Aorta (tissue), 5 donors: ENCODE measurements at places on chromosomes 2 and 18. TPM values are rescaled to one million over a fixed set of nuclear protein-coding genes. Genes with fewer than 3 reads are reported as not detected.

DNA sequence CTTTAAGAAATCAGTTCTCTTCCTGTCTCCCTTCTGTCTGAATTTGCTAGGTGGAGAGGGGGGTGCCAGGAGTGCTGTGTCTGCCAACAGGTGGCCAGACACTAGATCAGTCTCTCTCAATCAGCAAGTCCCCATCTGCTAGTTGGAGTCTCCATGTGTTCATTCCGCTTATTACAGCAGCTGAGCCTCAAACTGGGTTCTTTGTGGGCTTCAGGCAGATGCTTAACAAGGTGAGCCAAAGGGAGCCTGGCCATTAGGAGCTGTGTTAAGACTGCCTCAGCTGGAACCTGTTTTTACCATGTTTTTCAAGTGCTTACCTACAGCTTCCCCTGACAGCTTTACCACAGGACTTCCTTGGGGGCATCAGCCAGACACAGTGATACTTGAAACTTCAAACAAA lies 401.9 kb downstream of the LRP1B start:
- no peak for DNase-seq

DNA sequence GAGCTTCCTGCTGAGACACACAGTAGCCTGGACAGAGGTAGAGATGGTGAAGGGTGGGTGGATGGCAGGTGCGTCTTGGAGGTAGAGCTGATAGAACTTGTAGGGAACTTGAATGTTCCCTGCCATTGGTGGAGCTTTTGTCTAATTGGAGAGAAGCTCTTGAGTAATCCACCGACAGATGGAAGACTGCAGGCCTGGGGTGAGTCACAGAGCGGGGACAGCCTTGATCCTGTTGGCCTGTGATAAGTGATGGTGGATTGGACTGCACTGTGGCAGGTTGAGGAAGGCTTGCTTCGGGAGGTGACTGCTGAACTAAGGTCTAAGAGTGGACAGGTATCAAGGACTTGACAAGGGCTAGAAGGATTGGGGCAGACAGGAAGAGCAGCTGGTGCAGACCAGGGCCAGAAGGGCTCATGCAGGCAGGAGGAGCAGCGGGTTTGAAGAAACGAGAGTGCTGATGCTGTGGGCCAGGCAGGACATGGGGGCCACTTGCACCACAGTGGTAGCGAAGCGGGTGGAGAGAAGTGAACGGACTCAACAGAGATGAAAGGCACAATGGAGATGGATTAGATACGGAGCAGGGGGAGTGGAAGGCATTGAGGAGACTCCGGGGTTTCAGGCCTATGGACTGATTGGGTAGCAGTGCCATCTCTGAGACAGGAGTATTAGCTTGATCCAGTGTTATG lies 16.3 kb downstream of the CABLES1 start:
- DNase-seq, result no peak

- no peak for DNase-seq
These were observed 38.5 kb downstream of the TRAF3IP1 start for GRCh38 chr2:238358769-238359168.

DNA sequence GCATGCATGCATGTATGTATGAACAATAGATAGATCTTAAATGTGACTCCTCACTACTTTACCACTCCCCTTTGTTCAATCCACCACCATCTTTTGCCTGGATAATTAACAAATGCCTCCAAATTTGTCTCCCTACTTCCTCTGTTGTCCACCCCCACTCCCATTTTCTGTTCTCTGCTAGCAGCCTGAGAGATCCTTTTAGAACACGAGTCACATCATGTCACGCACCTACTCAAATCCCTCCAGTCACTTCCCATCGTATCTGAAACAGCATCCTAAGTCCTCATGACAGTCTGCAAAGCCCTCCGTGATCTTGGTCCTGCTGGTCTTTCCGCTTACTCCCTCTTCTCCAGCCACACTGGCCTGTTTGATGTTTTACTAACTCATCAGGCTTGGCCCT lies 527.3 kb downstream of the EPHA4 start:
- DNase-seq, result no peak

Gene ASAP2
- total RNA-seq, result 72.4 TPM

DNA sequence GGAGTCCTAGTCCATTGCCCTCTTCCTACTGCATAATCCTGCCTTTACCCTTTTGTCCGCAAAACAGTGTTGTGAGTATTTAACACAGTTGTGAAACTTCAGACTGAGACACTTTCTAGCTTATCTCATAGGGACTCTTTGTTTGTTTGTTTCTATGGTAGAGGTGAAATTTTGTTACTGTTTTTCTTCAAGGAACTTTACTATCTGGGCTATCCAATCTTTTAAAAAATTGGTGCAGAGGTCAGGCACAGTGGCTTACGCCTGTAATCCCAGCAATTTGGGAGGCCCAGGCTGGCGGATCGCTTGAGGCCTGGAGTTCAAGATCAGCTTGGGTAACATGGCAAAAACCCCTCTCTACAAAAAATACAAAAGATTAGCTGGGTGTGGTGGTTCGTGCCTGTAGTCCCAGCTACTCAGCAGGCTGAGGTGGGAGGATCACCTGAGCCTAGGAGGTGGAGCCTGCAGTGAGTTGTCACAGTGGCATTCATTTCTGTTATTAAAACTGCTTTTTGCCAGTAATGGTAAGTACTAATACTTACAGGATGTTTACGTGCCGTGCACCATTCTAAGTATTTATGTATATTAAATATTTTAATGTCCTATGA lies 18.8 kb downstream of the GMCL1 start:
- no peak for DNase-seq
